Activated CD4-positive, CD25-positive, alpha-beta regulatory T cell (primary cell): ENCODE measurements at places on chromosomes 11 and 22.
A peak's percentile ranks its signal among the peaks of the same experiment; 100 is the strongest.

DNA sequence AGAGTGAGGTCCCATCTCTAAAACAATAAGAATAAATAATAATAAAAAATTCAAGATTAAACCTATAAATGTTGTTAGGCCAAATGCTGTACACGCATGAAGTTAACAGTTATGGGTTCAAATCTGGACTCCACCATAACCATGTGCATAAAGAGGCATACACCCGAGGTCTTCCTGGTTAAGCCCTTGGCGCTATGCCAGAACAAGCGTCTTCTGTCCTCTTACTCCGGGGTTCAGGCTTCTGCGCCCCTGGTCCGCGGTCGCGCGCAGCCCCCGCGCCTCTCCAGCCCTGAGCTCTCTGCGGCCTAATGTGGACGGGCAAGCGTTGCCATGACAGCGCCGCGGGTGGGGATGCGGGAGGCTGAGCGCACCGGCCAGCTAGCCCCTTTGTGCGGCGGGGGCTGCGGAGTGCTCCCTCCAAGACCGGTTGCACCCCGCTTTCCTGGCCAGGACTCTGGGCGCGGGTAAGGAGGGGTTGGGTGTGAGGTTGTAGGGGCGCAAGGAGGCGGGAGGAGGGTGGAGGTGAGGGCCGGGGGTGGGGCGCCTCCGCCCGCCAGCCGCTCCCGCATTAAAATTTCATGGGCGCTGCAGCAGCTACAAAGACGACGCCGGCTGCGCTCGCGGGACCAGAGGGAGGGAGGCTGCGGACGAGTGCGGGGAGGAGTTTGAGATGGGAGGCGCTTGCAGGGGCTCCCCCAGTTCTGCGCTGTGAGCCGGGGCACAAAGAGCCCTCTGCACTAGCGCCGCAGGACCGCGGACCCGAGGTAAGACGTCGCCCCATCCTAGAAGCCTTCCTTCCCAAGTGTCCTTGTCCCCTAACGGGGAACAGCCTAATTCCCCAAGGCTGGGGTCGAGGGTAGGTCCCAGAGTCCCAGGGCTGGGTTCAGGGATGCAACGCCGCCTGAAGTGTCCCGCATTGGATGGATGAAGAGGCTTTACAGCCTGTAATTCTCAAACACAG, at the start of gene MIAT:
TSS of gene MIAT (plus strand) at position 698 of the 961 bp plus-strand sequence.
- DNase-seq: peak; percentile 26

- DNase-seq: no peak
Observed at GRCh38 chr11:133234883-133235282, 297.4 kb downstream of the OPCML start.

DNA sequence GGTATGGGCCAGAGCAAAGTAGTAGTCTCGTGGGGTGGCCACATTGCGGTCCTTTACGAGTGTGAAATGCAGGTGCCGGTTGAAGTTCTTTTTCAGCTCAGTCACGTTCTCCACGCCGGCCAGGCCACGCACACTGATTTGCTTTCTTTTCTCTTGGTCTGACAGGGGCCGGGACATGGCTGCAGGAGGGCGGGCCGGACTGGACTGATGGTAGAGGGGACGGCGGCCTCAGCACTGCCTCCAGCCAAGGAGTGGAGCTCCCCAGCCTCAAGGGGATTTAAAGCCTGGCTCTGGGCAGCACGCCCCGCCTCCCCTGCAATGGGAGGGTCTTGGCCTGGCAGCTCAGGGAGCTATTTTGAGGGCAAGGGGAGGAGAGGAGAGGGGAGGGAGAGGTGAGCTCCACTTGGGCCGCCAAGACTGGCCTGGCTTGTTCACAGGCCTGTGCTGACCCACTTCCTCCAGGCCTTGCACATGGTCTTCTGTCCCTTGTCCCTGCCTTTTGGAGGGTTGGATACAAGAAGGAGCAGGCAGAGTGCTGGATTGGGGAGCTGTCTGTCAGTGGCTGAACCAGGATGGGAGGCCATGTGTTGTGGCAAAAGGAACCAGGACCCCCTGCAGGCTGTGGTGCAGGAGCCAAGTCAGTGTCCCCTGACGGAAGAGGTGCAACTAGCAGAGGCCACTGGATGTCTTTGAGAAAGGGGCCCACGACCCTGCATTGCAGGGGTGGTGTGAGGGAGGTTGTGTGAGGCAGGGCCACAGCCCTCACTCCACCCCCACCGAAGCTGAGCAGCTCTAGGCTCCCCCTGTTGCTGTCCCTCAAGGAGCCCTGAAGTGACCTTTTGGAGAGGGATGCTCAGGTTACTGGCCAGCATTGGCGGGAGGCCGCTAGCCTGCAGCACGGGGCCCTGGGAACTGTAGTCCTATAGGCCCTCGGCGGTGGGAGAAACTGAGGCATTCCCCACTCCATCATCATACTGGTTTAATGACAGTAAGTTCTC, at the start of gene PYGM:
TSS of gene PYGM (minus strand) at position 253 of the 998 bp plus-strand sequence. CDS start at position 177, 76 bp downstream.
- DNase-seq: no peak

DNA sequence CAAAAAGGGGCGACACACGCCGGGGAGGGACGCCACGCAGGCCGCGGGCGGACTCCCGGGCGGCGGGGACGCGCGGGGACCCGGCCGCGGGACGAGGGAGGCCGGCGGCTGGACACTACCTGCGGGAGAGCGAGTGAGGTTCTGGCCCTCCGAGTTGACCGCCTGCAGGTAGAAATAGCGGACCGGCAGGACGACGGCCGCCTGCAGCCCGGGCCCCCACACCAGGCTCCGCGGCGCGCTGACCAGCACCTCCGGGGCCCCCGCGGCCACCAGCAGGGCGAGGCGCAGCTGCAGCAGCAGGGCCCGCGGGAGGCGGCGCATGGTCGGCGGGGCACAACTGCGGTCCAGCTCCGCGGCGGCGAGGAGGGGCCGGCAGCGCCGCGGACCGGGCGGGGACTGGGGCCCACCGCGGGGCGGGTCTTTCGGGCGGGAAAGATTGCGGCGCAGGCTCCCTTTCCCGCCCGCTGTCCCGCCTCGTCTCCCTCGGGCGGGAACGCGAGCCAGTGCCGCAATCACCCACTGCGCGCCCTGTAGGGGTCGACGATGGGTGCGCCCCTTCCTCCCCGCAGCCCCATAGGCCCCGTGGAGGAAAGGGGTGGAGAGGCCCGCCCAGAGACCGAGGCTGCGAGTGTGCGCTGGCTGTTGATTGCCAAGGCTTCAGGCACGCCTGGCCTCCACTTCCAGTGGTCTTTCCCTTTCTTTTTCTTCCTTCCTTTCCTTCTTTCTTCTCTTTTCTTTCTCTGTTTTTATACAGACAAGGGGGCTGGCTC, at the start of gene POGLUT3:
TSS of gene POGLUT3 (minus strand) at position 339 of the 770 bp plus-strand sequence. CDS start at position 321, 18 bp downstream.
- peak; percentile 26 for DNase-seq

- peak; percentile 3 for DNase-seq
Observed at GRCh38 chr11:9861860-9862725, 198.2 kb downstream of the SWAP70 start.
